ENCODE measurements at places on chromosomes 6 and 20.

DNA sequence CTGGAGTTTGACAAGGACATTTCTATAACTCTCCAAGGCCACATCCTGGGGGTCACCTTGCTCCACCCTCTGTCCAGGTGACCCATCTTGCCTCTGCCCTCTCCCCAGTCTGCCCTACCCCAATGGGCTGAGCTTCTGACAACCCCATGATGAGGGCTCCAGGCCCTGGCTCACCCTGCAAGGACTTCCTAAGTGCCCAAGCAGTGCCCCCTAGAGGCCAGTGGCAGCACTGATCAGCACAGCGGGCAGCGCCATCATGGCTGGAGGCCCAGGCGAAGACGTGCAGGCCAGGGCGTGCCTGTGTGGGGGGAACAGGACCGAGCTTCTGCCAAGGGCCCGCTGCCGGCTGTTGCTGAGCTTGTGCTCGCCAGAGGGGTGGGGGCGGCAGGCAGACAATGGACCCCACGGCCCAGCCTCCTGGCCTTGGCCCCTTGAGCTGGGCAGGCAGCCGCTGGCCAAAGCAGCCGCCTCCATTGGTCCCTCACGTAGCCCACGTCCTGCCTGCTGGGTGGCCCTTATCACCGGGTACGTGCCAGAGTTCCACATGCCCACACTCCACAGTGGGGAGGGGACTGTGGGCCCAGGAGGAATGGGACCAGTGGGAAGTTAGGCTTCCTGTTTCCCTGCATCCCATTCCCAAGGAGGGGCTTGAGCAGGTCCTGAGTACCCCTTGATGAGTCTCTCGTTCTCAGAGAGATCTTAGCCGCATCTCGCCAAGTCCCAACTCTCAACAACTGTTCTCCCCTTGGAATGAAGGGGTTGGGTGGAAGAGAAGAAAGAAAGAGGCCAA is 64.3 kb downstream of the MRPL14 start:
- DNase-seq, result no peak
- peaks cover 68% of the 10 kb centered on the region for H3K4me1 ChIP-seq
- H3K36me3 ChIP-seq, result no peaks in the 10 kb centered on the region
- no peak overlapping the region for H3K27ac ChIP-seq
- H3K27me3 ChIP-seq, result no peaks in the 10 kb centered on the region

GRCh38 chr6:22882581-22882980 is 313.2 kb downstream of the HDGFL1 start:
- no peaks in the 10 kb centered on the region for H3K27me3 ChIP-seq
- DNase-seq, result no peak
- no peak overlapping the region for H3K4me3 ChIP-seq
- H3K27ac ChIP-seq, result peak overlapping the region; percentile 40

- no peak overlapping the region for H3K4me3 ChIP-seq
- no peak for DNase-seq
- no peak overlapping the region for H3K27ac ChIP-seq
Measured at GRCh38 chr6:148518511-148519156, 176.0 kb downstream of the SASH1 start.

- H3K27ac ChIP-seq, result no peak overlapping the region
- H3K27me3 ChIP-seq, result peaks cover 47% of the 10 kb centered on the region
- DNase-seq, result no peak
- H3K36me3 ChIP-seq, result no peaks in the 10 kb centered on the region
Measured at GRCh38 chr20:611047-611842, 1.1 kb upstream of the TCF15 start.

- H3K4me3 ChIP-seq, result no peak overlapping the region
- peak; percentile 53 for DNase-seq
- H3K27ac ChIP-seq, result no peak overlapping the region
- no peaks in the 10 kb centered on the region for H3K4me1 ChIP-seq
Measured at GRCh38 chr6:74690365-74690764, 515.5 kb downstream of the COL12A1 start.

DNA sequence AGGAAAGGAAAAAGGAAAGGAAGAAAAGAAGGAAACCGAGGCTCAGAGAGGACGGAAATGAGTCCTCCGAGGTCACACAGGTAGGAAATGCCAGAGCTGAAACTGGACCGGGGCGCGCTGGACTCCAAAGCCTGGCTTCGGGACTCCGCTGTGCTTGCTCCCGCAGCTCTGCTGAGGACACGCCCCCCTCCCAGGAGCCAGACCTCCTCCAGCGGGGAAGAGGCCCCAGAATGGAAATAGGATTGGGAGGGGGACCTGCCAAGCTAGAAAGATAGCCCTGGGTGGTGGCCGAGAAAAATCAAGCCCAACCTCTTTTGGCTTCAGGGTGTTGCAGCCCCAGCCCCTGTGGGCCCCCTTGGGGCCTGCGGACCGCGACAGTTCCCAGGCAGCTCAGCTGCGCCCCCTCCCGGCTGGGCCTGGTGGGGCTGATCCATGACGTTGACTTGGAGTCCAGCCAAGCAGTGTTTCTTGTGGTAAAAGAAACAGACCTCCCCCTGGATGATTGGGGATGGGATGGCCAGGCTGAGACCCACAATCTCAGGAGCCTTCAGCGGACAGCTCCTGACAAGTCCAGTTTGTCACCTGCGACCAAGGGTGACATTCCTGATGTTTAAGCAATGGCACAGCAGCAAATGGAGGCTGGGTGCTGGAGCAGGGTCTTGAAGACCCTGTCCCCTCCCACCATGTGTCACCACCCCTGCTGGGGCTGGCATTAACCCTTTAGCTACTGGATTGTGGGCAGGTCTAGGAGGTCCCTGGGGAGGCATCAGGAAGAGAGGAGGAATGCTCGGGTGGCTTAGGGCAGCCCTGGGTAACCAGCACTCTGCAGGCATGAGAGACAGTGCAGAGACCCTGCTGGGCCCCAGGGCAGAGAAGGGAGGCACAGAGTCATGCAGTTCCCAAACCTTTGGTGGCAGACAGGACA is 55.4 kb downstream of the RIPOR3 start:
- no peaks in the 10 kb centered on the region for H3K27me3 ChIP-seq
- no peak overlapping the region for H3K4me3 ChIP-seq
- H3K36me3 ChIP-seq, result no peaks in the 10 kb centered on the region
- H3K27ac ChIP-seq, result no peak overlapping the region

DNA sequence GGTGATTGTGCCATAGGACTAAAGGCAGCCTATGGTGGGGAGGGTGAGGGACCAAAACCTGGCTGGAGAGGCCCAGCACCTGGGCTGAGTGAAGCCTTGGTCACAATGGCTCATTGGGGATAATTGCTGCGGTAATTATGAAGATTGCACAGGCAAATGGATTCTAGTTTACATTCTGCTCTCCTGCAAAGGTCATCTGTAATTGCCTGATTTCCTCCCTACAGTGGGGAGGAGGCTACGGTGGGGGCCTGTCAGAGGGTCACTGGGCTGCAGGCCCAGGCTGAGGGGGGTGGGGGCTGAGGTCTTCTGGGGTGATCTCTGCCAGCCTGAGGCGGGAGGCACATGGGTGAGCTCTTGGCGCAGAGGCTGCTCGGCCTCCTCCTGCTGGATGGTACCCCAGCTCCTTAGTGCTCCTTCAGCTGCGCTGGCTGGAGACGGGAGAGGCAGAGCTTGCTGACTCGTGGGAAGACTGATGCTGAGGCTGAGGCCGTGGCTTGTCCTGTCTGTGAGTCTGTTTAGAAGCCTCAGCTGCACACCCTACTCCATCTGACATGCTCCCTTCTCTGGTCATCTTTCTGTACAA is 30.3 kb downstream of the PACSIN1 start:
- no peaks in the 10 kb centered on the region for H3K4me1 ChIP-seq
- H3K27me3 ChIP-seq, result peaks cover 6% of the 10 kb centered on the region
- no peaks in the 10 kb centered on the region for H3K36me3 ChIP-seq
- H3K4me3 ChIP-seq, result no peak overlapping the region
- H3K27ac ChIP-seq, result no peak overlapping the region

DNA sequence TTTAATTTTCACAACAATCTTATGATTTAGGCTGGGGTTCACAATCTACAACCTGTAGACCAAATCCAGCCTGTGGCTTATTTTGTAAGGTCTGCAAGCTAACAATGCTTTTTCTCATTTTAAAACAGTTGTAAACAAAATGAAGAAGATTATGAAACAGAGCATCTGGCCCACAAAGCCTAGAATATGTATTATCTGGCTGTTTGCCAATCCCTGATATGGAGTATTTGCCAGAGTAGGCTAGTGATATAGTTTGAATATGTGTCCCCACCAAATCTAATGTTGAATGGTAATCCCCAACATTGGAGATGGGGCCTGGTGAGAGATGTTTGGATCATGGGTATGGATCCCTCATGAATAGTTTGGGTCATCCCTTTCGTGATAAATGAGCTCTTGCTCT is 201.8 kb downstream of the DHX35 start:
- no peak for DNase-seq
- no peaks in the 10 kb centered on the region for H3K4me1 ChIP-seq
- no peaks in the 10 kb centered on the region for H3K36me3 ChIP-seq
- no peak overlapping the region for H3K27ac ChIP-seq
- no peak overlapping the region for H3K4me3 ChIP-seq

- H3K4me3 ChIP-seq, result no peak overlapping the region
- H3K36me3 ChIP-seq, result no peaks in the 10 kb centered on the region
- no peaks in the 10 kb centered on the region for H3K27me3 ChIP-seq
- peaks cover 5% of the 10 kb centered on the region for H3K4me1 ChIP-seq
Measured at GRCh38 chr6:138965291-138965874, 22.7 kb downstream of the REPS1 start.

DNA sequence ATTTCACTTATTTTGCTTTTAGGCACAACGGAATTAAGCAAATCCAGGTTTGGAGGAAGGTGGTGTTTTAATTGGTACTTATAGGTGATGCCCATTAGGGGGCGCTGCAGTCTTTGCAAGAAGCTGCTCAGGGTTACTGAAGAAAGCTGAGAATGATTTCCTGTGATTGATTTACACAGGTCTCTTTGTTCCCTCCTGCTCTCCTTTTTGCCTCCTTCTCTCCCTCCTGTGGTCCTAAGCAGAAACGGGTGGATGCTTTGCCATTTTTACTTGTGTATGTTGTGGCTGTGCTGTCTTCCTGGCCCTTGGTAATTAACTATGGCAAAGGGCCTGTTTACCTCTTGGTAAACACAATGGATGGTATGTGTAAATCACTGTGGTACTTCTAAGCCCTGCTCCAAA is 97.8 kb downstream of the ANKS1A start:
- peaks cover 4% of the 10 kb centered on the region for H3K36me3 ChIP-seq
- H3K4me3 ChIP-seq, result no peak overlapping the region
- H3K4me1 ChIP-seq, result peaks cover 7% of the 10 kb centered on the region
- H3K27ac ChIP-seq, result no peak overlapping the region

DNA sequence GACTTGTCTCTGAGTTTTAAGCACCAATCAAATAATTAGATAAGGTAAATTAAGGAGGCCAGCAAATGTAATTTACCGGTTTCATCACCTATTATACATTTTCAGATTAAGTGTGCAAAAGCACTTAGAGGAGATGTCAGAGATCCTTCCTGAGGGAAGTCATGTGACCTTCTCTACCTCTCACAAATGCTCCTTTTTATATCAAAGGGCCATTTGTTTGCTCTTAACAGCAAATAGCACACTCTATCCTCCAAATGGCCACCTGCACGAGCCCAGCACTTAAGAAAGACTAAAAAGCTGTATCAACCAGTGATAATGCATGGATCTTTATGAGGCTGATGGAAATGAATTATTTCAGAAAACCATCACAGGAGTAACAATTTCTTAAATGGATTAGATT is 149.4 kb downstream of the ELOVL4 start:
- no peak overlapping the region for H3K4me3 ChIP-seq
- no peaks in the 10 kb centered on the region for H3K36me3 ChIP-seq
- no peaks in the 10 kb centered on the region for H3K27me3 ChIP-seq
- DNase-seq, result no peak
- no peaks in the 10 kb centered on the region for H3K4me1 ChIP-seq

- DNase-seq, result no peak
- no peaks in the 10 kb centered on the region for H3K36me3 ChIP-seq
- no peaks in the 10 kb centered on the region for H3K4me1 ChIP-seq
- no peaks in the 10 kb centered on the region for H3K27me3 ChIP-seq
Measured at GRCh38 chr6:166202321-166202733, 34.7 kb upstream of the TBXT start.

- no peak overlapping the region for H3K4me3 ChIP-seq
- no peak overlapping the region for H3K27ac ChIP-seq
- no peak for DNase-seq
Measured at GRCh38 chr6:110404607-110405006, 10.8 kb downstream of the DDO start.

GRCh38 chr20:5843054-5843592 is 92.9 kb downstream of the SHLD1 start:
- peak; percentile 46 for DNase-seq
- H3K27me3 ChIP-seq, result no peaks in the 10 kb centered on the region
- no peak overlapping the region for H3K4me3 ChIP-seq
- no peak overlapping the region for H3K27ac ChIP-seq

- H3K27ac ChIP-seq, result no peak overlapping the region
- peaks cover 5% of the 10 kb centered on the region for H3K4me1 ChIP-seq
- H3K4me3 ChIP-seq, result no peak overlapping the region
Measured at GRCh38 chr6:169238766-169239165, 14.9 kb downstream of the THBS2 start.

DNA sequence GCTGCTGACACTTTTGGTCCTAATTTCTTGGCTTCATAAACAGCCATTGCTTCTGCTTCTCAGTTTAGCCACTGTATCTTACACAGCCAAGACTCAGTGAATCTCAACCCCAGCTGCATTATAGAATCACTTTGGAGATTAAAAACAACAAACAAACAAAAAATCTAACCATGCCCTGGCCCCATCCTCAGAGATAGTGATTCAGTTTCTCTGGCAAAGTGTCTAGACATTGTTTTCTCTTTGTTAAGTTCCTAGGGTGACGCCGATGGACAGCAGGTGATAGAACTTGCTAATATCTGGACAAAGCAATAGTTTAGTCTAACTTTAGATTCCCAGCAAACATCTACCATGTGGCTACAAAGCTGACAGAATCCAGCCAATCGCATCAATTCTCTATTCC is 2.9 kb downstream of the ADGRF5 start:
- H3K27ac ChIP-seq, result no peak overlapping the region
- H3K27me3 ChIP-seq, result no peaks in the 10 kb centered on the region
- H3K4me3 ChIP-seq, result no peak overlapping the region
- no peaks in the 10 kb centered on the region for H3K4me1 ChIP-seq
- no peaks in the 10 kb centered on the region for H3K36me3 ChIP-seq

DNA sequence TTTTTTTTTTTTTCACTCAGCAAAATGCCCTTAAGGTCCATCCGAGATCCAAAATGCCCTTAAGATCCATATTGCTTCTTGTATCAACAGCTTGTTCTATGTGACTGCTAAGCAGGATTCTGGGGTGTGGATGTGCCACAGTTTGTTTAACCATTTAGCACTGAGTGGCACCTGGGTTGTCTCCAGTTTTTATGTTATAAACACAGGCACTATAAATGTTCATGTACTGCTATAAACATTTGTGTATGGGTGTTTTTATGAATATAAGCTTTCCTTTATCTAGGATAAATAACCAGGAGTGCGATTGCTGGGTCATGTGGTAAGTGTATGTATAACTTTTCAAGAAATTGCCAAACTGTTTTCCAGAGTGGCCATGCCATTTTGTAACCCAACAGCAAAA is 386.0 kb downstream of the RNGTT start:
- no peaks in the 10 kb centered on the region for H3K36me3 ChIP-seq
- H3K4me1 ChIP-seq, result no peaks in the 10 kb centered on the region
- H3K27ac ChIP-seq, result no peak overlapping the region
- H3K27me3 ChIP-seq, result no peaks in the 10 kb centered on the region
- no peak for DNase-seq
- H3K4me3 ChIP-seq, result no peak overlapping the region

- no peak overlapping the region for H3K4me3 ChIP-seq
- no peaks in the 10 kb centered on the region for H3K36me3 ChIP-seq
- H3K4me1 ChIP-seq, result no peaks in the 10 kb centered on the region
- peaks cover 5% of the 10 kb centered on the region for H3K27me3 ChIP-seq
Measured at GRCh38 chr6:167789358-167789757, 37.4 kb upstream of the AFDN start.

Data from astrocyte (in vitro differentiated cells and primary cell).